Hematopoietic multipotent progenitor cell treated with erythropoietin and hydrocortisone succinate and interleukin-3 and kit ligand, for 8 days (in vitro differentiated cells): ENCODE measurements at places on chromosomes 7 and 10.

GRCh38 chr7:151686826-151687225 is 167.1 kb upstream of the RHEB start:
- no peak for DNase-seq

- peak; percentile 81 for DNase-seq
Measured at GRCh38 chr10:87842776-87843497, 20.4 kb downstream of the KLLN start.

DNA sequence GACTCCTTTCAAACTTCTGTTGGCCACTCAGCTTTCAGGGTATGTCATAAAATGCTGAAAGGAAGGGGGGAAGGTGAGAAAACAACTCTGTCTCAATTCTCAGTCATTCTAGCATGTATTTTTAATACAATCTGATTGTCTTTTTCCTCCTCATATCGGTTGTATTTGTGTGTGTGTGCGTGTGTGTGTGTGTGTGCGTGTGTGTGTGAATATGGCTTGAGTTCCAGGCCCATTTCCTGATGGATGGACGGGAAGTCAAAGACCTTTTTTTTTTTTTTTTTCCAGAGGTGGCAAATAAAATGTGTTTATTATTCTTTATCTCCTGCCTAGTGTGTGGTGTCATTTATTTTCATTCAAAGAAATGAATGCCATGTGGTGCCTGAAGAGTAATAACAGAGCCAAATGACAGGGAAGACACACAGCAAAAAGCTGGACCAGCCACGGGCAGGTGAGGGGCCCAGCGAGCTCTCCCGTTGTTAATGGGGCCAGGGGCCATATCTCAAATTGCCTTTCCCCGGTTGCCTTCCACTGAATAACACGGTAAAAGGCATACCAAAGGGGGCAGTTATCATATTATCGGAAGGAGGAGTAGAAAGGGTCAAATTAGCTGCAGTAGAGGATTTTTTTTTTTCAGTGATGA is 3.1 kb upstream of the PLXNA4 start:
- no peak for DNase-seq

GRCh38 chr10:85914720-85915119 is 451.9 kb downstream of the GRID1 start:
- no peak for DNase-seq

DNA sequence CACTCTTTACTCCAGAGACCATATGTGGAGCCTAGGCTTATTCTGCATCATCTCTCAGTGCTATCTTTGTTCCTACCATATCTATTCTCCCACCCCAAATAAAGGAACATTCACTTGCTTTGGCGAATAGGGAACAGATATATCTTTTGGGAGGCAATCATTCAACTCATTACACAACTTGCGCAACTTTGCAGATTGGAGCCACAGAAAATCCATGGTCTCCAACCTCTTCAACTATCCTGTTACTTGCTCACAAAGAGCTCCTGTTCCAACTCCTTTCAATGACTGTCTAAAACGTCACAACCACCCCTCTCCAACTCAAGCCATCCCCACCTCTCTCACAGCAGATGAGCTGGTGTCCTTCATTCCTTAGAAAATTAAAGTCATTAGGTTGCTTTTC is 203.7 kb downstream of the POU6F2 start:
- no peak for DNase-seq

- DNase-seq: no peak
Measured at GRCh38 chr10:86668297-86669165, at the start of gene LDB3. LDB3 (plus strand) TSS chr10:86668511; CDS start chr10:86668692, 181 bp downstream.

- peak; percentile 11 for DNase-seq
Measured at GRCh38 chr7:152351168-152351567, 84.6 kb downstream of the KMT2C start.

DNA sequence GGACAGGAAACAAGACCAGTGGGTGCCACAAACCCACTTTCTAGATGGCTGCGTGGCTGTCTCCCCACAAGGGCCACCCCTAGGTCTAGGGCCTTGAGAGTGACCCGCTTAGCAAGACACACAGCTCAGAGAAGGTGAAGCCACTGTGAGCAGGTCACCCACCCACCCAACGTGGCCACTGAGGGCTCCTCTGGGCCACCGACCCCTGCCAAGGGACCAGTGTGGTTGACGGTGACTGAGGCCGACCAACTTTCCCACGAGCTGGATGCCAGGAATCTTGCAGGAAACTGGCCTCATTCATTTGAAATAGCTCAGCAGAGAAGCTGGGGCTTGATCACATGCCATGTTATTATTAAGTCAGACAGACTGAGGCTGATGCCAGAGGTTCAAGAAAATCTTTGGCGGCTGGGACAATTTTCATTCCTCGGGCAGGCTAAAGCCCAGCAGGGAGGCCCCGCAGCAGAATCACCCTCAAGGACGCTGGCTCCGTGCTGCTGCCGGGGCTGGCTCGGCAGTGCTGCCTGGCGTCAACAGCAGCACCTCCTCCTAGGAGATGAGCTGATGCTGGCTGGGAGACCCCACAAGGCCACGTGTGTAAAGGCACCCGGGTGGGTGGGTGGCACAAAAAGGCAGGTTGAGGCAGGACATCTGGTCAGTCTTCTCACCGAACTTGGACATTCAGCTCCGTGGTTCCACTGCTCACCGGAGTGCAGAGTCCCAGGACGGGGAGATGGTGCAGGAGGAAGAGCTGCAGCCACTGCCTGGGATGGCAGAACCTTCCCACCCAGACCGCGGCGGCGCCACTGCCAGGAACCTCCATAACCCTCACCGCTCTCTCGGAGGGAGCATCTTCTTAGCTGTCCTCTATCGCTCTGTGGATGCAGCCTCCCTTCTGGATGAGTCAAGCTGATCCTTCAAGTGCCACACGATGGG is 57.8 kb downstream of the ZRANB1 start:
- DNase-seq: no peak

- DNase-seq: no peak
Measured at GRCh38 chr7:109699661-109700060, 1130.0 kb downstream of the DNAJB9 start.

GRCh38 chr7:28170701-28171100 is 9.9 kb downstream of the JAZF1 start:
- DNase-seq: no peak

GRCh38 chr7:95867309-95867708 is 95.0 kb downstream of the DYNC1I1 start:
- DNase-seq: no peak

GRCh38 chr7:136053689-136054485 is 76.7 kb upstream of the MTPN start:
- DNase-seq: no peak

GRCh38 chr10:14700546-14700945 is 74.2 kb downstream of the FAM107B start:
- DNase-seq: no peak

DNA sequence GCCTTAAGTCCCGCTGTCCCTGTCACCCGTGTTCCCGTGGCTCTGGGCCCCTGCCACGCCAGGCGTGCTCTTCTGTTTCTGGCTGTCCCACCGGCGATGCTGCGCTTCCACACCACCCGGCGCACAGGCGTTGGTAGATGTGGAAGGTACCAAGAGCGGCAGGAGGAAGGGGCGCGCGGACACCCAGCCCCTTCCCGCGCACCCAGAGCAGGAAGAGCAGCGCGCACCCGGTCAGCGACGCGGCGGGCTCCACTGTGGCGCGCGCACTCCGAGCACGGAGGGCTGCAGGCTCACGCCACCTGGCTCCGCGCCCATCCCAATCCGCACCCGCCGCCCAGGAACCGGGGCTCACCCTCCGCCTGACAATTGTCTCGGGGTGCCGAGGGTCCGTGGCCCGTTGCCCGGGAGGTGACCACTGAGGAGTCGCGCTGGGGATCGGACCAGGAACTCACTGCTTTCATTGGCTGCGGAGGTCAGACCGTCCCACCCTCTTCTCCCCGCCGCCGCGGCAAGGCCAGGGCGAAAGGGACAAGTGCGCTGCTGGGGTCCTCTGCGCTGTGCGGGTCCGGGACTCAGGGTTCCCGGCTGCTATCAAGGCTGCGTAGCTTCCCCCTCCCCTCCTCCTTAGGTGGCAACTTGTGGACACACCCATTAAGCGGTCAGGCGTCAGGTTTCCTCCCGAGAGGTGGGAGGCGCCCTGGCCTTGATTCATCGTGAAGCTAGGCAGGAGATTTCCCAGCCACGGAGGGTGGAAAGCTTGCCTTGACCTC is 121.6 kb upstream of the ZNF92 start:
- peak; percentile 17 for DNase-seq

- DNase-seq: no peak
Measured at GRCh38 chr10:28332726-28333125, 29.9 kb upstream of the MPP7 start.

DNA sequence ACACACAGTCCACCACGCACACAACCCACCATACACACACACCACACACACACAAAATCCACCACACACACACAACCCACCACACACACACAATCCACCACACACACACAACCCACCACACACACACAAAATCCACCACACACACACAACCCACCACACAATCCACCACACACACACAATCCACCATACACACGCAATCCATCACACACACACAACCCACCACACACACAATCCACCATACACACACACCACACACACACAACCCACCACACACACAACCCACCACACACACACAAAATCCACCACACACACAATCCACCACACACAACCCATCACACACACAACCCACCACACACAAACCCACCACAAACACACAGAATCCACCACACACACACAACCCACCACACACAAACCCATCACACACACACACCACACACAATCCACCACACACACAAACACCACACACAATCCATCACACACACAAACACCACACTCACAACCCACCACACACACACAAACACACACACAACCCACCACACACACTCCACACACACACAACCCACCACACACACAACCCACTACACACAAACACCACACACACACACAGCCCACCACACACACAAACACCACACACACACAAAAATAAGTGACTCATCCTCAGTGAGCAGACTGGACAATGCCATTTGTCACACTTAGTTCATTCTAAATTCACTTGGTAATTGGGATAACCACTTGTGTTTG is 8.8 kb upstream of the REPIN1 start:
- no peak for DNase-seq

DNA sequence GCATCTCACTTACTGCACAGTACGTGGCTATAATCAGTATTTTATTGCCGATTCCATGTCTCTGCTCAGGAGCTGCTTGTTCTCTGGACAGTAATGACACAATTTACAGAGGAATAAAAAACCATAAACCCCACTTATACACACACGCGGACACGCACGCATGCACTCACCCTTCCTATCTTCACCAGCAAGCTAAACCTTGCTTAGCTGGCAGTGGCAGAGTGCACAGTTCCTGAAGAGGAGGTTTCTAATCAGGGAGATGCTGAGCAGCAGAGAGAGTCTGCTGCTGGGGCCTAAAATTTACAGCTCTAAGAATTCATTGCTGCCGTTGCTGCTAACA is 66.3 kb downstream of the SND1 start:
- DNase-seq: no peak

DNA sequence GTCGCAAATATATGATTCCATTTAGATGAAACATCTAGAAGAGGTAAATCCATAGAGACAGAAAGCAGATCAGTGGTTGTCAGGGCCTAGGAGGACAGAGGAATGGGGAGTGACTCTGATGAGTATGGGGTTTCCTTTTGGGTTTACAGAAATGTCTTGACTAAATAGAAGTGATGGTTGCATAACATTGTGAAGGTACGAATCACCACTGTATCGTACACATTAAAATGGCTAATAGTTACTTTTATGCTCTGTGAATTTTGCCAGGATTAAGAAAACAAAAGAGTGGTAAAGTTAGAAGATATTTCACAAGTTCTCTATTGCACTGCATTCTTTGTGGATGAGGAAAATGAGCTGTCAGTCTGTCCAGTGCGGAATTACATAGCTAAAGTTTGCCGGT is 407.4 kb downstream of the KCNMA1 start:
- DNase-seq: no peak

- no peak for DNase-seq
Measured at GRCh38 chr10:4503076-4503475, 322.9 kb upstream of the AKR1E2 start.

DNA sequence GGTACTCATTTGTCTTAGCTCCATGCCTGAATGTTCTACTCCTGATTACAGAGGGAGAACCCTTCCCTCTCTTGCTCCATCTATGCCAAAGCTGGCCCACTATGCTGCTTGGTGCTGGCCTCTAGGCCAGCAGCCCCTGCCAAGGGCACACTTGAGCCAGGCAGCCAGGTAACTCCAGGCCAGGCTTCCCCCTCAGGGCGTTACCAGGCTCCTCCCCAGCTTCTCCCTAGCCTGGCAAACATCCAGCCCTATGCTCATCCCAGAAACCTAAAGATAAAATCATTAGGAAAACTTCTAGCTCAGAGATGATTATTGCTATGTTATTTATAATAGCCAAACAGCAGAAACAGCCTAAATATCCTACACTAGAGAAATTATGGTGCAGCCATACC is 103.7 kb downstream of the KCNMA1 start:
- no peak for DNase-seq

DNA sequence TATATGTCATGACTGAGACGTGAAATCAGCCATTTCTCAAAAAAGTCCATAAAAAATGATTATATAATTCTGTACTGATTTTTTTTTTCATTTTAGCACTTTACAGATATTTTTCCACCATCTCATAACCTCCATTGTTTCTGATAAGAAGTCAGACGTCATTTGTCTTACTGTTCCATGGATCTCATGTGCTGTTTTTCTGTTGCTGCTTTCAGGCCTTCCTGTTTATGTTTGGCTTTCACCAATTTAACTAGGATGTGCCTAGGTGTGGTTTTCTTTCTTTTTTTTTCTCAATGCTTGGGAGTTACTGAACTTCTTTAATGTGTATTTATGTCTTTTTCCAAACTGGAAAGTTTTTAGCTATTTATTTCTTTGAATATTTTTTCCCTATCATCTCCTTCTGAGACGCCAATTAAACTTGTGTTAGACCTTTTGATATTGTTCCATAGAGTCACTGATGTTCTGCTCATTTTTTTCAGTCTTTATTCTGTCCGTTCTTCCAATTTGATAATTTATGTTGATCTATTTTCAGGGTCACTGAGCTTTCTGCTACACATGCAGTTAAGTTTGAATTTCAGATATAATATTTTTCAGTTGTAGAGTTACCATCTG is 43.3 kb downstream of the TAF3 start:
- no peak for DNase-seq

GRCh38 chr10:50515420-50515819 is 108.3 kb downstream of the SGMS1 start:
- DNase-seq: no peak

DNA sequence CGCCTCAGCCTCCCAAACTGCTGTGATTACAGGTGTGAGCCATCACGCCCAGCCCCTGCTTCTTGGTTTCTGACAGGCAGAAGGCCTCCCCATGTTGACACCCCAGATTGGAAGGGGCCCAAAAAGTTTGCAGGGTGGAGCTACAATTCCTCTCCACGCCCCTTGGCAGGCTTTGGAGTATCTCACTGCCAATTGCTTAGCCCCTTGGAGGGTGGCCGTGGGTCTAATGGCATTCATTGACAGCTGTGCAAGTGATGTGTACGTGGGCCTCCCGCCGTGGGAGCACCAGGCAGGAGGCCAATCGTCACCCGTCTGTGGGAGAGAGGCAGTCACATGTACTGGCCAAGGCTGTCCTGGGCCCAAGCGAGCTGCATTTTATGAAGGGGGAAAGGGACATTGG is 73.7 kb upstream of the PPIF start:
- peak; percentile 53 for DNase-seq
